ENCODE measurements at places on chromosomes 6 and 20.
A peak's percentile ranks its signal among the peaks of the same experiment; 100 is the strongest.

GRCh38 chr6:43089874-43090558, 13.9 kb downstream of the PTK7 start:
- peak; percentile 30 for DNase-seq

DNA sequence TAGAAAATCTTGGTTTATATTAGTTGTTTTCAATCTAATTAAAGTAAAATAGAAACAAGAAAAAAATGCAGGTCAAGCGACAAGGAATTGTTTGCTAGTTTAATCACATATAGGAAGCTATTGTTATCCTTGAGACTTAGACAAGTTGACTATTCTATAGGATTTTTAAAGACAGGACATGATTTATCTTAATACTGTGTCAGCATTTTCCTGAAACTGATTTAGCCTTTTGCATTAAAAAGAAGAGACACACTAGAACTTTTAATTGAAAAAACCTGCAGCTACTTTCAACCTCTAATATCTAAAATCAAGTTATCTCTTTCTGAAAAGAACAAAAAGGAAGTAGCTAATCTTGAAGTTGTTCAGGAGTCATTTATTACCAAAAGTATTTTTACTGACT, 246.2 kb downstream of the PHF3 start:
- DNase-seq, result no peak

DNA sequence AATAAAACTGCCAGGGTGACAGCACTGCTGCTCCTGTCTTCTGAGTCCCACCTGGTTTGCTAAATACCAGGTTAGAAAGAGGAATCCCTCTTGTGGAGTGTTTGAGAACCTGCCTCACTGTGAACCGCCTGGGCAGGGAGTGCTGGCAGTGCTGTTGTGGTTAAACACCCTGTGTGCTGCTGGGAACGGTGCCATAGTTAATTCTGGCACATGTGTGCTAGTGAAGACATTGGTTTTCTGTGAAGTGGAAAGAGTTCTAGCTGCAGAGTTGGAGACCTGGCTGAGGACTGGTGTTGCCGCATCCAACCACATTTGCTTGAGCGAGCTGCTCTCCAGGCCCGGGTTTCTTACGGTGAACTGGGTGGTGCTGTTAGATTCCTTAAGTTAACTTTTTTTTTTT, 72.7 kb downstream of the IGF2R start:
- DNase-seq, result peak; percentile 44

- DNase-seq, result peak; percentile 83
These were observed 166.2 kb downstream of the SCML4 start for GRCh38 chr6:107657755-107658461.

DNA sequence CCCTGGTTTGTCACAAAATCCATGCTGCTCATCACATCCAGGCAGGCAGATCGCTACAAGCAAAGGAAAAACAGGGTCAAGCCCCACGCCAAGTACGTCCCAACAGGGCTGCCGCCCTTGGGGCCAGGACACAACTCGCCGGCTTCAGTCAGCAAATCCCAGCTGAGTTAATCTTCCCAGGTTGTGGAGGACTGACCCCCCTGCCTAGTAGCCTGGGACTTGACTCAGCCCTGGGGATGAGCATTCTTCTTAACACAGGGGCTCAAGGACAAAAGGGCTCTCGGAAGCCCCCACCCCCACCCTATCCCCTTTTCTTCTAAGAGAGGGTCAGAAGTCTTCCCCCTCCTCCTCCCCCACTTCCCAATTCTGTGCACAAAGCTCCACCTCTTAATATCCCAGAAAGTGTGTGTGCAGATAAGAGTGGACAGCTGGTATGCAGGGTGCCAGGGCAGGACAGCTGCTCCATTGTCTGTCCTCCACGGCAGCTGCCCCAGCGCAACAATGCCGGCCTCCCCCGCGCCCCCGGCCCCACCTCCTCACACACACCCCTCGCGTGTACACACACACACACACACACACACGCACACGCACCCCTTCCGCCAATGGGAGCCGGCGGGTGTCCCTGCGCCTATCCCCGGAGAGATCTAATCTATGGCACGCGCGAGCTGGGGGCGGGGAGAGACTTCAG, 4.5 kb downstream of the DLL1 start:
- peak; percentile 61 for DNase-seq

- no peak for DNase-seq
These were observed 136.2 kb downstream of the BMP7 start for GRCh38 chr20:57130160-57130772.

- DNase-seq, result peak; percentile 48
These were observed 178.8 kb upstream of the SNX9 start for GRCh38 chr6:157644043-157644810.

- DNase-seq, result no peak
These were observed 16.7 kb upstream of the LSM14B start for GRCh38 chr20:62105592-62105991.

DNA sequence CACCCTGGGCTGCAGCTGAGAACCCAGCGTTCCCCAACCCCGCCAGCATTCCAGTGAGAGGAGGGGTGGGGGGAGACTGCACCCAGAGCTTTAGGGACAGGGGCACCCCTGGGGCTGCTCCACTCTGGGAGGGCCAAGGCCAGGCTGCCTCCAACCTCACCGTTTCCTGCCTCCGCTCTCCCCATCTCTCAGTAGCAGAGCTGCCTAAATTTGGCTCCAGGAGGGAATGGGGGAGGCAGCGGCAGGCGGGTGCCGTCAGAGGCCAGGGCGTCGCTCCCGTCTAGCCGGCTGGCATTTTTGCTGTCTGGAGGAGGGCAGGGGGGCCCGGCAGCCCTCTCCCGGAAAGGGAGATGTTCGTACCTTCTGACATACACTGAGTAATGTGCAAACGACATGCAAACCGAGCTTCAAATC, 46.6 kb downstream of the NOL4L start:
- DNase-seq, result no peak

DNA sequence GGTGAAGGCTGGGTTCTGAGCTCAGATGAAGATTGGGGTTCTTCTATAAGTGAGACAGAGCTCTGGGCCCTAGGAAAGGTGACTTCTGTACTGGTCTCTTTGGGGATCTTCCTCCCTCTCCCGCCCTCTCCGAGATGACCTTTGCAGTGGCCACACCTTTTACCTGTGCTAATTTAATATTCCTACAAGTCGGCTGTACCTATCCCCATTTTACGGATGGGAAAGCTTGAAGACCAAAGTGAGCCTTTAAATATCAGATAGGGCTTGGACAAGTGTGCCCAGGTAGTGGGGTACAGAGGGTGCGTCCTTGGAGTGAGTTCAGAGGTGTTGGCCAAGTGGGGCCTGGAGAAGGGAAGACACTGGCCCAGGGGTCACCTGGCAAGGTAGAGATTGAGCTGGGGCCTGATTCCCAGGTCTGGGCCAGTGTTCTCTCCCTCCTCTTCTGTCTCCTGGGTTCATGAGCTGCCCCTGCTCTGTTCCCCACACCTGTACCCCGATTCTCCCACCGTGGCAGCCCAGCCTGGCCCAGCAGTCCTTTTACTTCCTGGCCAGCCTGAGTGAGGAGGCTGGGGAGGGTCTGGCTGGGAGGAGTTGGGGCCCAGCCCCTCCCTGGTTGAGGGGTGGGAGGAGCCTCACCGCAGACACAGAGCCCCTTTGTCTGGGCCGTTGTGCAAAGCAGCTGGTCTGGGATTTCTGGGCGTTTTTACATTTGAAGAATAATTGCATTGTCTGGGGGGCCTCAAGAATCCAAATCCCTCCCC, 152.1 kb upstream of the RNF24 start:
- DNase-seq, result no peak

- DNase-seq, result no peak
These were observed 14.1 kb upstream of the SIRPB2 start for GRCh38 chr20:1505361-1505760.

GRCh38 chr20:2585811-2586210, 49.4 kb downstream of the TMC2 start:
- DNase-seq, result peak; percentile 29

GRCh38 chr6:47283993-47284392, 25.7 kb downstream of the TNFRSF21 start:
- DNase-seq, result no peak

DNA sequence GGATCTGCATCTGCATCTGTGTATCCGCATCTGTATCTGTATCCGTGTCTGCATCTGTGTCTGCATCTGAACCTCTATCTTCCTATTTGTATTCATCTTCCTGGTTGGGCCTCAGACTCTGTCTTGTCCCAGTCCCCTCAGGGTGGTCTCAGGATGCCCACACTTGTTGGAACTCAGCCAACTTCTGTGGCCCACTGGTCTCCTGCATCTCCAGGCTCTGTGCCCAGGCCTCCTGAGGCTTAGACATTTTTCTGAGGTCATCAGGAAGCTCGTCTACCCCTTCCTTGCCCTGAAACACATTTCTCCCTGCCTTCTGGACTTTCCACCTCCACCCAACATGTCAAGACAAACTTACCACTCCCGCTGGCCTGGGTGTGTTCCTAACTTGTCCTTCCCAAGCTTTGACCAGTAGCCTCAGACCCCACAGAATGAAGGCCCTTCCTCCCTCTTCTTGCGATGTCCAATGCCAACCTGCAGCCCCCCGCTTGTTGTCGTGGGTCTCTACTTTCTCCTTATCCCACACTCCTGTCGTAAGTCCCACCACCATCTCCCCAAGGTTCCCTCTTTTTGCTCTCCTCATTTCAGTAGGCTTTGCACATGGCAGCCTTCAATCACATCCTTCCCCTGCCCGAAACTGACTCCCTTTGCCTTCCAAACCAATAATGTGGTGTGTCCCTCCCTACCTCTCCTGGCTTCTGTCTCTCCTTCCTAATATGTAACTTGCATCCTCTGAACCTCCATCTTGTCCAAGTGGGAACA, 176.5 kb downstream of the DLL1 start:
- DNase-seq, result no peak

DNA sequence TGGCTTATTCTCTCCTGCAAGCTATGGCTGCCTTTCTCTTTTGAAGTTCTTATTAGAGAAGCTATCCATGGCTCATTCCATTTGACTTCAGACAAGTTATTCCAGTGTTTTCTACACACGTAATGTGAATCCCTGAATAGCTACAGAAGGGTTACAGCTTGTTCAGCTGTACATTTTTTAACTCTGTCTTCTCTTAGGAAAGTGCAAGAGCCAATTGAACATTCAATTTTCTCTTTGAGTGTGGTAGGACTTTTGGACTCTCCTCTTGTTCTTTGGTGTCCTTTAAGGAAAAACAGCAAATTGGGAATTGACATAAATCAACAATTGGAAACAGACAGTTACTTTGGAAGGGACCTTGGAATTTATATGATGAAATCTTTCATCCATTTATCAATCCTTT, 125.8 kb downstream of the EPM2A start:
- peak; percentile 67 for DNase-seq

DNA sequence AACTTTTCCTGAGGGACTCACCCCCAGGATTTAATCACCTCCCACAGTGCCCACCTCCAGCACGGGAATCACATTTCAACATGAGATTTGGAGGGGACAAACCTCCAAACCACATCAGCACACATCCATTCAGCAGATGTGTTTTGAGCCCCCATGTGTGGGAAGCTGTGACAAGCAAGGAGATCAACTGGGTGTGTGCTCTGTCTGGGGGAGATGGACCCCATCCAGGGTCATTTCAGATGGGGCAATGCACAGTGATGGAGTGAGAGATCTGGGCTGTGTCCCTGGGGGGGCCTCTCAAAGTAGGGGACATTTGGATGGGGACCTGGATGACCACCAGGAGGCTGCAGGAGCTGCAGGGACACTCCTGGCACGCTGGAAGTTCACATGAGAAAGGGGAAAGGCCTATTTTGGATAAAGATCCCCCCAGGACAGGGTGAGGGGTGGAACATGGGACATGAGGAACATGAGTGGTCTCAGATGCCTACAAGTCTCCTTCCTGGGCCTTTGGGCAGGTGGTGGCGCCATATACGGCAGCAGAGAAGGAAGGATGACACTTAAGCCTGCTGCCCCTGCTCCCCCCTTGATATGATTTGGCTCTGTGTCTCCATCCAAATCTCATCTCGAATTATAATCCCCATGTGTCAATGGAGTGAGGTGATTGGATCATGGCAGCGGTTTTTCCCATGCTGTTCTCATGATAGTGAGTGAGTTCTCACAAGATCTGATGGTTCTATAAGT, 49.6 kb downstream of the SLC2A10 start:
- DNase-seq, result no peak

- no peak for DNase-seq
These were observed 120.8 kb downstream of the BACH2 start for GRCh38 chr6:90175627-90176538.

- no peak for DNase-seq
These were observed 639.2 kb downstream of the RFPL4B start for GRCh38 chr6:112986321-112986720.

GRCh38 chr20:12406978-12407377, 489.3 kb downstream of the BTBD3 start:
- DNase-seq, result no peak

GRCh38 chr20:10495173-10495572, 60.1 kb downstream of the SLX4IP start:
- no peak for DNase-seq

GRCh38 chr6:105988321-105988720, 97.8 kb upstream of the PRDM1 start:
- DNase-seq, result no peak

GRCh38 chr6:112172540-112172939, 81.8 kb downstream of the LAMA4 start:
- no peak for DNase-seq

- DNase-seq, result no peak
These were observed 25.1 kb upstream of the RFPL4B start for GRCh38 chr6:112321941-112322424.

- DNase-seq, result no peak
These were observed 55.5 kb downstream of the PRDM1 start for GRCh38 chr6:106141441-106142237.

- DNase-seq, result no peak
These were observed 38.5 kb downstream of the CPXM1 start for GRCh38 chr20:2761885-2762284.

DNA sequence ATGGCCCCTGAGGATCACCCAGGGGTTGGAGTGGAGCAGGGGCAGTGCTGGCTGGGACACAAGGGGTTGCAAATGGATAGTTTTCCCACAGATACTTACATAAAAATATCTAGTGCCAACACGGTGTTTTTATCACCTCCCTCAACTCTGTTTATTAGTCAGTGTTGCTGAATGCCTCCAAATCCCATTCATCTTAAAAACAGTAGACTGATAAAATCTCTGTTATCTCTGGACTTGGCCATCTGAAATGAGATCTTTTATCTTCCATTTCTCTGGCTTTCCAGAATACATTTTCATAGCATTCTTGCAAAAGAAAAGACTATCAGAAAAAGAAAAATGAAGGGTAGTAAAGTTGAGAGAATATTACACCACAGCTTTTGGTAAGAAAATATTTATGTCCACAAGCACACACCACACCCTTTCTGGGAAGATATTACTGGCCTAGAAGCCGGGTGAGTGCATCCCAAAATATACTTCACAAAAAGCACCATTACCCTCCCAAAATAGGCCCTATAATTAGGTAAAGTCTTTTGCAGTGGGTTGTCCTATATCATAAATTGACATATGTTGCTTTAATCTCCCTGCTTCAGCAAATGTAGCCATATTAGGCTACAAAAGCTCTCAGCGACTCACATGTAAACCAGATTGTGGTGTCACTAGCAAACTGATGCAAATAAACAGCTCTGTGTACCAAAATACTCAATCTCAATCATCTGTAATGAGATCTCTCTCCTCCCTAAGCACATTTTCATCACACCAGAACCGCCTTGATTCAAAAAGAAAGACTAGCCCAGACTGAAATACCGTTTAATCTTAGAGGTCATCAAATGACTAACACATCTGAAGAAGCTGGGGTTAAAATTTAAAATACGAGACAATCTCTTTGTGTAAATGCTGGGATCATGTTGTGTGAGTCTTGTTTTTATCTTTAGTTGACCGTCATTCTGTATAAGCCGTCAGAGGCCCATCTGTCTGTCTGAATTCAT, 96.7 kb downstream of the FYN start:
- no peak for DNase-seq

GRCh38 chr6:125001684-125002405, 39.6 kb downstream of the RNF217 start:
- DNase-seq, result peak; percentile 50

Data from muscle of back (tissue), 13 donors.